Spleen (tissue), 13 donors: ENCODE measurements at places on chromosomes 2 and 18. TPM values are rescaled to one million over a fixed set of nuclear protein-coding genes. Genes with fewer than 3 reads are reported as not detected.

The NCKAP5 gene
- total RNA-seq: 3.2 TPM

- no peak for DNase-seq
These were observed 189.7 kb downstream of the LRRTM1 start for GRCh38 chr2:80114812-80115211.

The GNLY gene
- 22.2 TPM for total RNA-seq

DNA sequence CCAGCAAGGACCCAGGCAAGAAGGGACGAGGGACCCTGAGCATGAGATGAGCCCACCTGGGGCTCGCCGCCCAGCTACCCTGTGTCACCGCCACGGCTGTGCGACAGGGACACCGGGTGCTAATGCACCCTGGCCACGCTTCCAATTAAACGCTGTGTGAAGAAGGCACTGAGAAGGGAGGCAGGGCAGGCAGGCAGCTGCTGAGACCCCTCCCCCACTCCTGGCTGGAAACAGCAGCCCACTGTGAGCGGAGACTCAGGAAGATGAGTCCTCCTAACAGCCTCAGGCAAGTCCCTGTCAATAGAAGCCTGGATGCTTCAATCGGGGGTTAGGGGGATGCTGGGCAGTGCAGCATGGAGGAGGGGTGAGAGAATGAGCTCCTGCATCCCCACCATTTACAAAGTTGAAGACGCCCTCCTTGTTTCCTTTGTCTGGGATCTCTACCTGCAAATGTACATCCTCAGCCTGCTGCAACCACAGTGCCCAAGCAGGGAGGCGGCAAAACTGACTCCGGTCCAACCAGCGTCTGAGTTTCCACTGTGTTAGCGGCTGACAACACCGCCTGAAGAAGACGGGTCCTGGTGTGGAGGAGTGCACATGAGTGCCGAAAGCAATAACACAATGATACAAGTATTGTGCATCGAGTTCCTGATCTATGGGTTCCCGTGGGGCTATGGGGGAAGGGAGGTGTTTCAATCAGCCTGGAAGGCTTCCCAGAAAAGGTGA, 12.8 kb downstream of the TMEM163 start:
- no peak for DNase-seq

The TMEM150A gene
- total RNA-seq: 10.3 TPM

DNA sequence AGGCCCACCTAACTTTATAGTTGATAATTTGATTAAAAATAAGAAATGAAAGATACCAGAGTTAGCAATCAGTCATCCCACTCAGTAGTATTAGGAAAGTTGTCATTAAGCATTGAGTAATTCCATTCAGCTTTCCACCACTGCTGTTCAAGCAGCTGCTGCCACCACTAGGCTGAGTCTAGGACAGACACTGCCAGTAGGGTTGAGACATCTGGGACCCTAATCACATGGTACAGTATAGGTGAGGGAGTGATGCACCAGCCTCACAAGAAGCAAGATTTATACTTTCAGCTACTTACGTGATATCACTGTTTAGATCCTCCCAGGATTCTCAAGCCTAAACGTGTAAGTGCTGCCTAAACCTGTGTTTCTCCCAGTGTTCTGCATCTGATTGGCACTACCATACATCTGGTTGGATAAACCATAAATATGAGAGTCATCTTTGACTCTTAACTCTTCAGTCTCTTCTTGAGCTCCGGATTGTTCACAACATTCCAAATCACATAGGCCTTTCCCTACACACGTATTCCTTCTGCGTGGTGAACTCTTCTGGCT, 3.2 kb downstream of the UBXN4 start:
- DNase-seq: peak; percentile 29

The C2orf49 gene
- total RNA-seq: 16.7 TPM

GRCh38 chr2:17793296-17793695, 23.0 kb upstream of the MSGN1 start:
- no peak for DNase-seq

The IL1RL1 gene
- total RNA-seq: 1.1 TPM

- DNase-seq: peak; percentile 84
These were observed 170.3 kb downstream of the HDAC4 start for GRCh38 chr2:239230318-239231052.

The SCN9A gene
- total RNA-seq: 27.9 TPM

GRCh38 chr2:40760071-40760666, 308.3 kb upstream of the SLC8A1 start:
- no peak for DNase-seq

DNA sequence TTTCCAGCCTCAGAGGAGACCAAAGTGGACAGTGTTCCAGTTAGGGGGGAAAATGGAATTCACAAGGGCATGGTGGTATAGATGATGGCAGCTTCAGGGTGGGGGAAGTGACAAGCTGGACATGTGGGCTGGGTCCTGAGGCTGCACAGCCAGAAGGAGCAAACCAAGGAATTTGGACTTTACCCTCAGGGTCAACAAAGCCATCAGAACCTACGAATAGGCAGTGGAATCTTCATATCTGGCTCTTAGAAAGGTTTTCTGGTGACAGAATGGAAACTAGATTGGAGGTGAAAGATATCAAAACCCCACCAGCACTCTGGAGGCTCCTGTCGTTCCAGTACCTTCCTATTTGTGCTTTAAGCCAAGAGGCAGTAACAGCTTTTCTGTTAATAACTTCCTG, 127.1 kb downstream of the SETBP1 start:
- no peak for DNase-seq

DNA sequence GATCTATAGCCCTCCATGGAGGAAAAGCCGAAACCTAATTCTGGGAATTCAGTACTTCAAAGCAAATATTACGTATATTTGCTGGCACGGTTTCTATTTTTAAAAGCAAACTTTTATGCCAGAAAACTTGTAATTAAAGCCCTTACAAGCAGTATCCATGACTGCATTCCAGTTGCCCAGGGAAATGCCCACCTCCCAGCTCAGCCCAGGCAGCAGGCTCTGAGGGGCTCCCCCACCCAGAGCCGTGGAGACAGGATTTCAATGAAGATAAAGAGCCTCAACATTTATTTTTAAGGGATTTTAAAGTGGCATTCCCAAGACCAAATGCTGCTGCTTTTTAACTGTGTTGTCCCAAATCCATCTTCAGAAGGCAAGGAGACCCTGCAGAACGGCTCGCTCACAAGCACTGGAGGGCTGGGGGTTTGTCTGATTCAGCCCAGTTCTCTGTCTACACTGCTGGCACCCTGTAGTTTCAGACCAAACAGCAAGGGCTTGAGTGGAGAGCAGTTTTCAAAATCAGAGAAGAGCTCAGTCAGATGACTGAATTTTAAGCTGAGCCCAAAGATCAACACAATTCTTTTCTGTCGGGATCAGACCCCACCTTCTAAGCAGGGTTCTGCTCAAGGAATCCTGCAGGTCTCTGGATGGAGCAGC, 105.1 kb downstream of the KCNF1 start:
- no peak for DNase-seq

DNA sequence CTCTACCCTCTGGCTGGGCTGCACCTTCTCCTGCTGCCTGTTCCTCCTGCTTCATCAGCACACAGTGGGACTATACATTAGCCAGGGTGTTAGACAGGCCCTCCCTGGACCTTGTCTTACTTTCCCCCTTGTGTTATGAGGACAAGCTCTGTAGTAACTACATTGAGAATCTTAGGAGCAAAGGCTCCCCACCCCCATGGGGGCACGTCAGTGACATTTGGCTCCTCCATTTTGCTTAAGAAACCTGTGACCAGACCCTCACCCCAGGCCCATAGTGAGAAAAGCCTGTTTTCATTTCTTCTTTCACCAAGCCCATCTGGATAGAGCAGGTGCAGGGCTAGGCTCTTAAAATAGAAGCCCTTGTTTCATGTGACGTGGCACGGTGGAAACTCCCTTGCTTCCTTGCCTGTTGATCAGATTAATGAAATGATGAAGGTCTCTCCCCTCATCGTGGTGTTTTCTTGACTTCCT, 146.7 kb downstream of the RPIA start:
- peak; percentile 80 for DNase-seq

- DNase-seq: no peak
These were observed 71.1 kb downstream of the DSC3 start for GRCh38 chr18:30971338-30971956.

DNA sequence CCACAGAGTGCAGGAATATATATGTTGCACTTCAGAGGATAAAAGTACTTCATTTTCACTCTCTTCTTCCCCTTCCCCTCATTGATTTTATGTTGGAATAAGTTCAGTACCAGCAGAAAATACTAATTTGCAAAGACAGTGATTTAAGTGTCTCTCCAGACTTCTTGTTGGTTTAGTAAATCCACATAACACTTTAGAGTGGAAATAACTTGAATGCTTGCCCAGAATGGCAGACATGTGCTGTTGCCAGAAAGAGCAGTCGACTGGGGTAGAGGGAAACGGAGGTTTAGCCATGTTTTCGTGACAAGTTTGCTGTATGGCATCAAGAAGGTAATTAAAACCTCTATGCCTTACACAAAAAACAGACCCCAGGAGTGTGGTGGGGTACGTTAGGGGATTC, 246.0 kb upstream of the CXCR4 start:
- DNase-seq: no peak

The ZBTB7C gene
- total RNA-seq: 8.0 TPM

The CRYGC gene
- not detected for total RNA-seq

The MIB1 gene
- 33.3 TPM for total RNA-seq

The HADHB gene
- 106 TPM for total RNA-seq

The PARD6G gene
- total RNA-seq: 2.4 TPM

The LINC00305 gene
- total RNA-seq: not detected

DNA sequence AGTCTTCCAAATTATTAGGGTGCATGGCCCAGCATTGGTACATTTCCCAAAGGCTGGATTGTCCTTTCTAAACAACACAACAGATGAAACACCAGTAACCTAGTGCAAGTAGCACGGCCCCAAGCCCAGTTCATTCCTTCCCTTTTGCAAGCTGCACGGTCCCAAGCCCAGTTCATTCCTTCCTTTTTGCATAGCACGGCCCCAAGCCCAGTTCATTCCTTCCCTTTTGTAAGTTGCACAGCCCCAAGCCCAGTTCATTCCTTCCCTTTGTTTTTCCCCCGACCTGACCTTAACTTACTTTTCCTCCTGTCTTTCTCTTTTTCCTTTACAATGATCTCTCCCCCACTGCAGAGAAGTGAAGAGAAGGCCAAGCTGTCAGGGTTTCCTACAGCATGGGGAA, 60.9 kb downstream of the C18orf63 start:
- DNase-seq: no peak

GRCh38 chr2:42135381-42136312, 33.5 kb upstream of the EML4 start:
- DNase-seq: no peak

- DNase-seq: no peak
These were observed 35.8 kb downstream of the PPIG start for GRCh38 chr2:169619946-169620345.

- no peak for DNase-seq
These were observed 15.4 kb downstream of the TGOLN2 start for GRCh38 chr2:85312404-85312803.

DNA sequence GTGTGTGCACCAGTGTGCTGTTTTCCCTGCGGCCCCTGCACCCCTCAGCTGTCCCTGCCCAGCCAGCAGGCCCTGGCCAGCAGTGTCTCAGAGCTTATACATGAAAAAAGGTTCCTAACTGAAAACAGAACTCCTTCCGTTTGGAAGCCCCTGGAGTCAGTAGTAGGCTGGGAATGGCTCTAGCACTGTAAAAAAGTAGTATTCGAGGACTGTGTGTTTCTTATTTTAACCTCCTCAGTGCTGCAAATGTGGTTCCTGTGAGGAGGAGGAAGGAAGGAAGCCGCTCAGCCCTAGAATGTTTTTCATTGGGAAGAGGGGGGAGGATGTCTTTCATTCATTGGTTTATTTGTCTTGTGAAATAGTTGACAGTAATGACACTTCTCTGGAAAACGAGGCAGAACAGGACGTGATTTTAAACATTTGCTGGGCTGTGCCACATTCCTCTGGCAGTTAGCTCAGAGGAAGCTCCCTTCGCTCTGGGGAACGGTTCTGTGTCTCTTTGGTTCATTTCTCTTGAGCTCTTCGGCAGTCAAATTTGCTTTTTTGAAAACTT, 103.5 kb downstream of the SPTBN1 start:
- no peak for DNase-seq

- DNase-seq: no peak
These were observed 64.8 kb downstream of the CALCRL start for GRCh38 chr2:187383043-187383800.

- DNase-seq: peak; percentile 69
These were observed 28.2 kb downstream of the CYTIP start for GRCh38 chr2:157415591-157416101.

- no peak for DNase-seq
These were observed 128.5 kb downstream of the SPTBN1 start for GRCh38 chr2:54584598-54584997.

- no peak for DNase-seq
These were observed 46.5 kb downstream of the TMEFF2 start for GRCh38 chr2:192148241-192148619.

GRCh38 chr2:206452242-206452641, 8.9 kb downstream of the ADAM23 start:
- no peak for DNase-seq

- DNase-seq: no peak
These were observed 178.9 kb downstream of the GFPT1 start for GRCh38 chr2:69208023-69208595.

The EMILIN1 gene
- total RNA-seq: 102 TPM

DNA sequence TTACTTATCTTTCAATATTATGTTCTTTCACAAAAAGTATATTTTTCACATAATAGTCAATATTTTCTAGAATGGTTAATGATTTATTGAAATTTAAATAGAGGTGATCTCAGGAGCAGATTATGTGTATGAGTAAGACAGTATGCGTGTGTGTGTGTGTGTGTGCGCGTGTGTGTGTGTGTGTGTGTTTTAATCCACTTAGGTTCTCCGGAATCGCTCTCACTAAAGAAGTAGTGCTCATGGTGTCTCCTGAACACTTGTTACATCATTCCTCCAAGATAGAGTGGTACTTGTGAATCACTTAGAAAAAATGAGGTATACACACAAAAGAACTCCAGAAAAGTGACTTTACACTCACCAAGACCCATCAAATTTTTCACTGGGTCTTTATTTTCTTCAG, 91.0 kb upstream of the KCNH7 start:
- DNase-seq: no peak

The CD8A gene
- 91.8 TPM for total RNA-seq

DNA sequence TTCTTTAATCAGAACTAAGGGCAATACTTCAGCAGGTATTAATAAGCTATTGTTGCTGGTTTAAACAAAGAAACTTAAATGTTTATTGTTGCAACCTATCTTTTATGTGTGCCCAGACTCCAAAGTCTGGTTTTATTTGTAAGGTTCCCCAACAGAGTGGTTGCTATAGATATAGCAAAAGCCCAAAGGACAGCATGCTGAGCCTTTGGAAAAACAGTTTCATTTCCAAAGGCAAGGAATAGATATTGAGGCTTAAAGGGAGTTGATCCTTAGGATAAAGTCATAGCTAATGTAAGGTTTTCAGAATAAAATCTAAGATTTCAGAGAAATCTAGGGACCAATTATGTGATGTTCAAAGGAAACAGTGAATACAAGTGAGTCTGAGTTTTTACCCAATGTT, 413.2 kb upstream of the SLC14A2 start:
- no peak for DNase-seq

DNA sequence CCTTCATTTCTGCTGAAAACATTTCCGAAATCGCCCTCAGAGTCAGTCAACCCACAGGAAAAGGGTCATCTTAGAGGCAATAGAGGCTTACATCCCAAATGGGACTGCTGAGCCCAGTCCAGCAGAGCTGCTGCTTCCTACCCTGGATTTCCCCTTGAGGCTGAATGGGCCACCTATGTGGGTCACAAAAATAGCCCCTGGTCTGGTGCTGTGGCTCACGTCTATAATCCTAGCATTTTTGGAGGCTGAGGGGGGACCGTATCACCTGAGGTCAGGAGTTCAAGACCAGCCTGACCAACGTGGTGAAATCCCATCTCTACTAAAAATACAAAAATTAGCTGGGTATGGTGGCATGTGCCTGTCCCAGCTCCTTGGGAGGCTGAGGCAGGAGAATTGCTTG, 49.3 kb downstream of the ADNP2 start:
- no peak for DNase-seq

The ACMSD gene
- not detected for total RNA-seq
